ENCODE measurements at places on chromosomes 11 and 22.
A peak's percentile ranks its signal among the peaks of the same experiment; 100 is the strongest.

DNA sequence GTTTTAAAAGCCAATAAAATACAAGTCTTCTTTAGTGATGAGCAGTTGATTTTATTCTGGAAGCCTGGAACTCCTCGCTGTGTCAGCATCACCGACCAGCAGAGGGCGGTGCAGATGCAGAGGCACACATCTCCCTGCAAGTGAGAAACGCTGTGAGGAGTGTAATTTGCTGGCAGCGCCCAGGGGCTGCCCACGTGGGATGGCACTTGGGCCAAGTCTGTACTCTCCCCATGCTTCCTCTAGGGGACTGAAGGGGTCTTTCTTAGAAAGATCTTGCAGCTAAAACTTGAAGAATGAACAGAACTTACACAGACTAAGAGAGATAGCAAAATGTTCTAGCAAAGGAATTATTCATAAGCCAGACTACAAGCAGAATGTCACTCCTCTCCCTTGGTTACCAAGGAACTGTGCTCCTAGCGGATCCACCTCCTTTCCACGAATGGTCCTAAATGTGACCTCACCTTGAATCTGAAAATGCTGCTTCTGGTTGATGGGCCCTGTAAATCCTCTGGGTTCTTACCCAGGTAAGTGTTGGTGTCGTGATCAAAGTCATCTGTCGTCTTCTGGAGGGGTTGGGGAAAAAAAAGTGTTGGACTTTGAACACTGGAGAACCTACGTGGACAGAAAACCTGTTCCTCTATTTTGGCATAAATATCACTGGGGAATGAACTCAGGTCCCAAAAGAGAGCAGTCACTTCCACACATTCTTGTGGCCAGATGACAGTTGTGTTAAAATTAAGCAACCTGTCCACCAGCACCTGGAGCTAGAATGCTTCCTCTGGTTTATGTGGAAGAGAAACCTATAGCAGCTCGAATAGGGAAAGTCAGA lies 31.8 kb downstream of the CNTF start:
- DNase-seq, result peak; percentile 61

DNA sequence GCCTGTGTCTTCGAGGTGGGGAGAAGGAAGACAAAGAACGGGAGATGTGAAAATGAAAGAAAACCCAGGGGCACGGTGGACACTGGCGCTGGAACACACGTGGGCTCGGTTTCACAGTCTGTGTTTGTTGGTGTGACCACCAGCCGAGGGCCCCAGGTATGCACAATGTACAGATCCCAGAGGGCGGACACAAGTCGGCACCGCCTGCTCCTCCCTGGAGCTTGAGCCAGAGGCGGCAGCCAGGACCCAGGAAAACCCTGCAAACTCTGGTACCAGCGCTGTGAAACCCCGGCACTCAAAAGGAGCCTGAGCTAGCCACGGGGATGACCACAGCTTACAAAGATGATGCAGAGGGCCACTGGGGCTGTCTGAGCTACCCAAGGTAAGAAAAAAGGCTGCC lies 105.0 kb downstream of the SHANK2 start:
- DNase-seq, result no peak

GRCh38 chr11:67406969-67407687 lies 3.2 kb downstream of the TBC1D10C start:
- no peak for DNase-seq

- DNase-seq, result no peak
Observed at GRCh38 chr11:100593291-100593690, 93.8 kb upstream of the ARHGAP42 start.

DNA sequence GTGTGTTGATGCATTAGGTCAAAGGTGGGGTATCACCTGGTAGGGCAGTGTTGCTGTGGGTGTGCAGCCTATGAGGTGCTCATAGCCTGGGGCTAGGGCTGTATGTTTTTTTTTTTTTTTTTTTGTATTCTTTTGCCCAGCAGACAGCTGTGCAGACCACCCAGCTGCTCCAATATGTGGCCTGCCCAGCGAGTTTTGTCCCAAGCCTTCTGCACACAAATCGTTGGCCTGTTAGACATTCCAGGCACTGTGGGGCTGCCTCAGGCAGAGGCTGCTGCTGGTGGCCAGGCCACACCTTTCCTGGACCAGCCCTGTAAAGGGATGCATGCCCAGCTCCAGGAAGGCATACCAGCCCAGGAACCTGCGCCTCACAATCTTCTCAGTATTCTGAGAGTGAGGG lies 348.5 kb downstream of the JRKL start:
- no peak for DNase-seq

DNA sequence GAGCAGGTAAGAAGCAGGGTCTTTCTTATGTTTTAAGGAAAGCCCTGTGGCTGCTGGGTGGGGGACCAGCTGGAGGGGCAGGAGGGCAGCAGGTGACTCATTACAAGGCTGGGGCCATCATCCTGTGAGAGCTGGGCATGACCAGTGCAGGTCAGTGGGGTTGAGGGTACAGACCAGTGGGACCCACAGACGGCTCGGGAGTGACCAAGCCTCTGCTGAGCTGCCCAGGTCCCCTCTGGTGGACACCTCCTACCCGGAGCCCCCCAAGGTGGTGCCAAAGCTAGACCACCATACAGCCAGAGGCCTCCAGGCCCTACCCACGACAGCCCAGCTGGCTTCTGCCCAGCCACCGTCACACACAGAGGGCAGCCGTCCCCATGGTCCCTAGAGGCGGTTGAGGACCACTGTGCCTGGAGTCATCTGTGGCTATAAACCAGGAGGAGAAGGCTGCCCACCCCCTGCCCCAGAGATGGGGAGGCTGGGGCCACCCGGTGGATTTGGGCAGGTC lies 670 bp downstream of the MYEOV start:
- DNase-seq, result no peak

DNA sequence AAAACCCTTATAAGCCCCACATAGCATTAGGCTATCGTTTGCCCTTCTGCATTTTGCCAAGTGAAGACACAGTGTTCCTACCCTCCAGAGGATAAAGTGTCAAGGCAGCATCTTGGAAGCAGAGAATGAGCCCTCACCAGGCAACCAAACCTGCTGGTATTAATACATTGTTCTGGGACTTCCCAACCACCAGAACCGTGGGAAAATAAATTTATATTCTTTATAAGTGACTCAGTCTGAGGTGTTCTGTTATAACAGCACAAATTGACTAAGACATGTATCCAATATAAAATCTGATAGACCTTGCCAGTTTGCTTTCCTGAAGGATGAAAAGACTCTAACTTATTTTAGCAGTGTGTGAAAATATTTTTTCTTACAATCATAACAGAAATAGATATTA lies 792.5 kb upstream of the LRRC4C start:
- no peak for DNase-seq

DNA sequence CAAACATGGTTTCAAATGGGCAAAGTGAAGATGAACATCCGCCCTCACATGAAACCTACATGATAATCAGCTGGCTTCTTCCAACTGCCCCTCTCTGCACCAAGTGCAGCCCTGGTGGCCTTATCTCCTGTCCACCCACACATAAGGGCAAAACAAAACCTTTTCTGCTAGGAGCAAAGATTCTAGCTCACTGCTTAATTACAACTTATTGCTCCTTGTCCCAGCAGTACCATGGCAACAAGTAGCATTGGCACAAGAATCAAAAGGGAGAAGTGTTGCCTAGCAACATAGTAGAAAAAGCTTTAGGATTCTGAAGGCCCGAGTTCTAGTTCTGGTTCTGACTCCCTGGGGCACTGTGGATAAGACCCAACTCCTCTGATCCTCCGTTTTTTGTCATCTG lies 68.7 kb upstream of the BMAL1 start:
- DNase-seq, result no peak

GRCh38 chr22:48494256-48494967 lies 1333.3 kb downstream of the BRD1 start:
- DNase-seq, result no peak

- no peak for DNase-seq
Observed at GRCh38 chr22:38066381-38067027, 9.3 kb downstream of the PICK1 start.

DNA sequence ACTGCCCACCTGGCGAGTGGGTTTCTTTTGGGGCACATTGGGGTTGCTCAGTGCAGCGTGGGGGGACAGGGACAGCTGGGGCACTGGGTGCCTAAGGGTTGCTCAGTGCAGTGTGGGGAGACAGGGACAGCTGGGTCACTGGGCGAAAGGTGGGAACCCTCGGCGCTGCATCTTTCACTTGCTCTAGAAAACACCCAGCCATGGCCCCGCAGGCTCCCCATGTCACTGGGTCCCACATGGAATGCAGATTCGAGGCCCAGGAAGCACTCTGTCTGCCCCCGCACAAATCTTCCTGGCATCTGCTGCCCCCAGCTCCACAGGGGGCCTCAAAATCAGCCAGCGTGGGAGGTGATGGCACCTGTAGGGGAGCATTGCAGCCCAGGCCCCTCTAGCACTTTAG lies 229.3 kb downstream of the BRD1 start:
- no peak for DNase-seq

GRCh38 chr11:28259177-28259843 lies 151.1 kb downstream of the METTL15 start:
- DNase-seq, result no peak

DNA sequence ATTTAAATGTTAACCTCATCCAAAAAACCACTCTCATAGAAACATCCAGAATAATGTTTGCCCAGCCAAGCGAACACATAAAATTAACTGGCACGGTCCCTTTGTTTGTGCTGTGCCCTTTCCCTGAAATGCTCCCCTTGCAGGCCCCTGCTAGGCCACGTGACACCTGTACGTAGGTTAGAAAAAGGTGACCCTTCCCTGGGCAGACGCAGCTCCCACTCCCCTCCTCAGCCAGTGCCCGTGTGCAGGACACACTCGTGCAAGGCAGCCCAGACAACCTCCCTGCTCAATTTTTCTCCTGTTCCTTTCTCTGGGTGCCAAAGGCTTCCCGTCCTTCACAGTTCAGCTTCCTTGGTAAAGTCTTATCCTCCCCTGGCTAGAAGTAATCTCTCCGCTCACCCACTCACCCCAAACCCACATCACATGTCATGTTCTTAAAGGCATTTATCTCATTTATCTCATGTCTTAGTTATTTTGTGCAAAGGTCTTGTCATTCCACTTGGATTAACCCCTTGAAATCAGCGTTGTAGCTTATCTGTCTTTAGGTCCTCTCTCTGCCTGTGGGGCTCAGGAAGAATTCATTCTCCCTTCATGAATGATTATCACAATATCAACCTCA lies 20.7 kb downstream of the FAM83F start:
- DNase-seq, result no peak

GRCh38 chr11:60871378-60872061 lies 4.2 kb downstream of the ZP1 start:
- DNase-seq, result no peak

GRCh38 chr11:65301491-65302329 lies 13.0 kb upstream of the CDC42EP2 start:
- DNase-seq, result no peak

GRCh38 chr11:102819491-102819890 lies 21.5 kb upstream of the MMP1 start:
- no peak for DNase-seq

DNA sequence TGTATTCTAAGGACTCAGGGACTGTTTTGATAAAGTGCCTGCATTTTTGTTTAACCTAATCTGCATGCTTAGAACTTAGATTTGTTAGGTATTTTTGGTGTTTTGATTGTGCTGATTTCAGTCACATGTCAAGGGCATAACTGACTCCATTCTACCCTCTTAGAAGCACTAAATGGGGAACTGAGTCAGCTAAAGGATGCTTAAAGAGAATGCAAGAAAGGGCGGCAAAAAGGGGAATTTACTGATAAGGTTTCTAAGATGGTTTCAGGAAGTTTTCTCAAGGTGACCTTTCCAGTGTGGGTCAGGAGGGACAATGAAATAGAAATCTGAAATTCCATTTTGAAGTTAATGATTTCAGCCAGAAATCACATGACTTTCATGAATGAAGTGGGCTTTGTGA lies 43.0 kb downstream of the MMP20 start:
- no peak for DNase-seq

- DNase-seq, result no peak
Observed at GRCh38 chr22:30866811-30867271, 101.7 kb downstream of the MORC2 start.

GRCh38 chr22:44031158-44031952 lies 7.3 kb downstream of the PARVB start:
- no peak for DNase-seq

- no peak for DNase-seq
Observed at GRCh38 chr11:16815047-16815767, 76.8 kb downstream of the C11orf58 start.

GRCh38 chr11:15873501-15873900 lies 482.8 kb downstream of the SOX6 start:
- no peak for DNase-seq
